ENCODE measurements at places on chromosomes 3 and 15.

DNA sequence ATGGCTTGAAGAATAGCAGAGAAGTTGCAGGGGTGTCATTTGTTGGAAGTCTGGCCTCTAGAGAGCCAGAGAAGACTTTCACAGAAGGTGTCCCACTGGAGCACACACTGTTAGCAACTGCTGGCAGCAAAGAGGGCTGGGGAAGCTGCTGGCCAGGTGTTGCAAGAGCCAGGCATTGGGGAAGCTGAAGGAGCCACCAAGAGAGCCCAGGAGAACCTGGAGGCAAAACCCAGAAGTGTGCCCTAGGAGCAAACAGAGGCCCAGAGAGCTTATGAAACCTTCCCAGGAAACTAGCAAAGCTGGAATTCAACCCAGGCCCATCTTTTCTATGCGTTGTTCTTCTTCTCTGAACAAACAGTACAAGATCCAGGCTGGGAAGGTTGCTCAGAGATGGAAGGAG lies 132.7 kb upstream of the TRIM42 start:
- DNase-seq: no peak

- no peak for DNase-seq
Measured at GRCh38 chr3:132669256-132669777, 9.2 kb downstream of the UBA5 start.

- peak; percentile 60 for DNase-seq
Measured at GRCh38 chr3:141940194-141940776, 63.8 kb downstream of the ATP1B3 start.

GRCh38 chr3:78285032-78285728 lies 1245.3 kb downstream of the ROBO2 start:
- no peak for DNase-seq

GRCh38 chr15:96369825-96370621 lies 39.5 kb downstream of the NR2F2 start:
- no peak for DNase-seq

GRCh38 chr3:142973217-142974009 lies 9.9 kb upstream of the PAQR9 start:
- DNase-seq: no peak

DNA sequence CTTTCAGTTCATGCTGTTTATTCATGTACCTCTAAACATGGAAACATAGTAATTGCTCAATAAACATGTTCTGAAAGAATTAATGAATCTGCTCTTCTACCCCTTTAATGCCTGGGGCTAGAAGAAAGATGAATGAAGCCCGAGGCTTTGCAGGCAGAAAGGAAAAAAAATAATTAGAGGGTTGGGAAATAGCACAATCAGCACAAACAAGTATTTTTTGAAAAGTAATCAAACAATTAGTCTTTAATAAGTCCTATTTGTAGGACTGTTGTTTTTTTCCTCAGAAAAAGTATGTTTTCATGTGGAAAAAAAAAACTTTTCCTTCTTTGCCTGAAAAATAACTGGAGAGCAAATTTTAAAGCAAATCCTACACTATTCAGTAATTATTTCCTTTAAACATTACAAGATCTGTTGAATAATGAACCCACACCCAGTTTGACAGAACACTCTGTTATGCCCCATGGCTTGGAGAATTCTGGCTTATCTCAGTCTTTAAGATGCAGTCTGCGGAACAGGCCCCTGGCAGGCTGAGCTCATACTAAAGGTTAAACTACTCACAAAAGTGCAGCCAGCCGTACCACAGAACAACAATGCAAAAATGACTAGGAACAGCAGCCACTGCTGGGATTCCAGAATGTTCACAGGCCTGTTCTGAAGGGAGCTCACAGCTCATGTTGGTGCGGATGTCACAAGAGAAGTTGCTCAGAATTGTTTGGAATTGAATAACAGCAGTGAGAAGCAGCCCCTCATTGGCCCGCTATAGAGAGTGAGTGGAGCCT lies 79.2 kb downstream of the ABI3BP start:
- no peak for DNase-seq

DNA sequence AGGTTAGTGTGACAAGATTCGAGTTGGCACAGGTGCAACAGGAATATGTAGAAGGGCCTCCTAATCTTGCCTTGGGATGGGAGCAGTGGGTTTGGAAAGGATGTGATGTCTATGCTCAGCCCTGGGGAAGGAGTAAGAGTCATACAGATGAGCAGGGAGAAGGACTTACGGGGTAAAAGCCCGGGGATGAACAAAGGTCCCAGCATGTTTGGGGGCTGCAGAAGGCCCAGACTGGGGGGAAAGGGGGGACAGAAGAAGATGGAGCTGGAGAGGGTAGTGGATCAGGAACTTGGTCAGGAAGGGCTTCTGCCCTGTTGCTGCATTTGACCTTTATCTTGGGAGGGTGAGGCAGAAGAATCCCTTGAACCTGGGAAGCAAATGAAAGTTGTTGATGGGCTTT lies 240.1 kb upstream of the ST8SIA2 start:
- DNase-seq: no peak

GRCh38 chr15:99504071-99504822 lies 61.5 kb upstream of the MEF2A start:
- no peak for DNase-seq

DNA sequence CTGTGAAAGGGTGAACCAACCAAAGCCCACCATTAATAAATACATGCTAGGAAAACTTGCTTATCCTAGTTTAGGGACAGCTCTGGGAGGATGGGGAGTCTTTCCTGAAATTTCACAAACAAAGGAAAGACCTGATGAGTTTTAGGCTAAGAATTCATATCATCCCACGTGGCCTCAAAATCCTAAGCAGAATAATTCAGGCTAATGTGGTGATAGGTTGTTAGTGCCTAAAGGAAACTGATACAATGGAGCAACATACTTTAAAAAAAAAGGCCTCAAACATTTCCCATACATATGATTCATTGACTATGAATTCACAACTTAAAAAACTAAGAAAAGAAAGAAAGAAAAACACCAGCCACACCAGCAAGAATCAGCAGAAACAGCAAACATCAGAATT lies 126.9 kb upstream of the CNTN4 start:
- no peak for DNase-seq

DNA sequence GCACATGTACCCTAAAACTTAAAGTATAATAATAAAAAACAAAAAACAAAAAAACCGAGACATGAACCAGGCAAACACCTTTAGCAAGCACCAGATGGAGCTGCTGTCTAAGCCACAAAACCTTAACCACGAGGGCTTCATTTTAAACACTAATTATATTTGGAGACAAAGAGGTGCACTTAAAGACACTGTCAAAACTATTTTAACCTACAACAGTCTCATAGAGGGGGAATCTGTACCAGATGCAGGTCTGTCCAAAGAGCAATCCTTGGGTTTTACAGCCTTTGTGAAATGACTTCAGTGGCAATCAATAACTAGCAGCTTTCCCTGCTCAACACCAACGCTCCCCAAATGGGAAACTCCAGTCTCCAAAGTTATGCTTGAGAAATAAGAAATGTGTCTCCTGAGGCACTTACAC lies 115.7 kb upstream of the TSPAN3 start:
- DNase-seq: no peak

GRCh38 chr15:38864827-38865581 lies 300.4 kb upstream of the RASGRP1 start:
- DNase-seq: no peak

- no peak for DNase-seq
Measured at GRCh38 chr3:149658744-149659497, 1.1 kb upstream of the WWTR1 start.

DNA sequence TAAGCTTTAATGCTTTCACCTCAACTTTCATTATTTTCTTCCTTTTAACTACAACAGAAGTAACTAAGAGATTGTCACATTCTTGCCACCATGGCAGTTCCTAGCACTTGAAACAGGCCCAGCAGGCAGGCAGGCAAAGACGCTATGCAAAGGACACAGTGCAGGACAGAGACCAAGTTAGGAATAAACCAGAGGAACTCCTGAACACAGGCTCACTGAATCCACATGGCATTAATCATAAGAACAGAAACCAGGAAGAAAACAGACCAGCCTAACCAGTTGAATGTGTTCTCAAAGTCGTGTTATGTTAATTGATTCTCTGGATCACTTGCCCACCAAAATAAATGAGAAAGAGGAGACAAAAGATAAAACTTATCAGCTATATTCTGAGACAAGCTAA lies 397.6 kb downstream of the TBL1XR1 start:
- DNase-seq: no peak

DNA sequence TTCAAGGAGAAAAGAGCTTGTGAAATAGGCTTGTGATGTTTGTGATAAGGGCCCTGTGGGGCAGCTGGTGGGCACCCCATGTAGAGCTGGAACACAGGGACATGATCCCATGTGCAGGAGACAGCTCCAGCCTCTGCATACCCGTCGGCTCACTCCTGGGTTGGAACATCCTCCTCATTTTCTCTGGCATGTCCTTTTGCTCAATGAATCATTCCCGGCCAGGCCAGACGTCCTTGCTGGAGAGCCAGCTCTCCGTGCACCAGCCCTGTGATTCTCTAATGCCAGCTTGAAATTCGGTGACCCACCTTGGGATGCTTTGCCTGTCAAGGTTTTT lies 77.3 kb downstream of the SMAD3 start:
- no peak for DNase-seq

GRCh38 chr3:7260975-7261374 lies 400.1 kb downstream of the GRM7 start:
- DNase-seq: no peak
